ENCODE measurements at places on chromosomes 11 and 22.
A peak's percentile ranks its signal among the peaks of the same experiment; 100 is the strongest.

- DNase-seq = no peak
Observed at GRCh38 chr22:23621082-23621780, 10.9 kb downstream of the DRICH1 start.

GRCh38 chr22:27668828-27669797 is 132.4 kb downstream of the MN1 start:
- DNase-seq = peak; percentile 97

DNA sequence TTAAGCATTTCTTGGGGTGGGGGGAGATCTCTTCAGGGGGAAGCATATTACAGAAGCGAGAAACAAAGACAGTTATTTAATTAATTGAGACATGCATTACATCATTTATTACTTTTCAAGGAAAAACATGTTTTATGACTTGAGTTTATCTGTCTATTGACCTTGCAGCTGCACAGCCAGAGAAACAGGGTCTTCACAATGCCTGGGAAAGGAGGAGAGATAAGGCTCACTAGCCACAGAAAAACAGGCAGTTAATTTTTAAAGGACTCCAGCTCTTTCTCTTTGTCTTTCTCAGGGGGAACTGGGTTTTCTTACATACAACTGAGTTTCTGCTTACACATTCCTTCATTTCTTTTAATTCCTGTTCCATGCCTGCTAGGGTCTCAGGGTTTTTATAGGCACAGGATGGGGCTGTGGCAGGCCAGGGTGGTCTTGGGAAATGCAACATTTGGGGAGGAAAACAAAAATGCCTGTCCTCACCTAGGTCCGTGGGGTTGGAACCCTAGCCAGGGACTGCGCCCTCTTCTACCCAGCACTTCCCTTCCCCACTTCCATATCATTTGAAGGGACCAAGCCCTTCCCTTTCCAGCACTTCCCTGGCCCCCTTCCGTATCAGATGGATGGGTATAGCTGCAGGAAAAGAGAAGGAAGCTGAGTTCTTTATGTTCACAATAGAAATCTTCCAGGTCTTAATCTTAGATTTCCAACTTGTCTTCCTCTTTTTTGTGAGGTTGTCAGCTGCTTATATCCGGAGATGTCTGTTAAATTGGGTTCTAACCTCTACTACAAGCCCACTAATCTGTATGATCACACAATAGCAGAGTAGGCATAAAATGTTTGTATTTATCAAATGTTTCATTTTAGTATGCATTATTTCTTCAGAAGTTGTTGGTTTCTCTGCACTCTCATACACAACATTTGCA is 38.3 kb downstream of the BIRC2 start:
- no peak for DNase-seq

DNA sequence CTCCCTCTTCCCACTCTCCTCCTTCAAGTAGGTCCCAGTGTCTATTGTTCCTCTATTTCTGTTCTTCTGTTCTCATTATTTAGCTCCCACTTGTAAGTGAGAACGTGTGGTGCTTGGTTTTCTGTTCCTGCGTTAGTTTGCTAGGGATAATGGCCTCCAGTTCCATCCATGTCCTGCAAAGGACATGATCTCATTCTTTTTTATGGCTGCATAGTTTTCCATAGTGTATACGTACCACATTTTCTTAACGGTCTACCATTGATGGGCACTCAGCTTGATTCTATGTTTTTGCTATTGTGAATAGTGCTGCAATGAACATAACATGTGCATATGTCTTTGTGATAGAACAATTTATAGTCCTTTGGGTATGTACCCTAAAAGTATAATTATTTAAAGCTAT is 26.2 kb downstream of the C2CD3 start:
- DNase-seq = no peak

DNA sequence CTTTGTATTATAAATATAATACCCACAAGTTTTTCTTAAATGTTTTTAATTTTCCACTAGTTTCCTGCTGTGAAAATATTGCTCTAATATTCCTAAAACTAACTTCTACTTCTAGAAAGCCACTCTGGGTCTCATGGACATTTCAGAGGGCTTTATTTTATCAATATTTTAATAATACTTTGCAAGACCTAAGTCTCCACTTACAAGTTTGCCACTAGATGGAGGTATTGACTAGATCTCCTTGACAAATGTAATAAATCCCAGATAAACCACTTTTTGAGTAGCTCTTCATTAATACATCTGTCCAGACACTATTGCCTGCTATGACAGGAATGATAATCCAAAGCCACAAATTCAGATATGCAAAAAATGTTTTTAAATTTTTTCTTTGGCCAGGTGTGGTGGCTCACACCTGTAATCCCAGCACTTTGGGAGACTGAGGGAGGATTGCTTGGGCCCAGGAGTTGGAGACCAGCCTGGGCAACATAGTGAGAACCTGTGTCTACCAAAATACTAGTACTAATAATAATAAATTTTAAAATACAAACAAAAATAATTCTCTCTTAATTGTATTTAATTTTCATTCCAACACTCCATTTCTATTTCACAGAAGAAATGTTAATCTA is 3.5 kb upstream of the ACAT1 start:
- DNase-seq = peak; percentile 75

DNA sequence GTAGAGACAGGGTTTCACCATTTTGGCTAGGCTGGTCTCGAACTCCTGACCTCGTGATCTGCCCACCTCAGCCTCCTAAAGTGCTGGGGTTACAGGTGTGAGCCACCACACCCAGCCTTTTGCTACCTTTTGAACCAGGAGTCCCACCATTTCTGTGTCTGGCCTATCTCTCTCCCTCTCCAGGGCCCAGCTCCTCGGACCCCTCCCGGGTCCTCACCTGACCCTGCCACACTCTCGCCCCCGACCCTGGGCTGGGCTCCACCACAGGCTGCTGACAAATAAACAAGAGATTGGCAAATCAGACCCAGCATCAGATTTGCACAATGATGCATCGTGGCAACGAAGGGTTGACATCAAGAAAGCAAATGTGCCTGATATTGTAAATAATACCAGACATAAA is 8.8 kb downstream of the KRTAP5-5 start:
- no peak for DNase-seq

- DNase-seq = no peak
Observed at GRCh38 chr11:64667154-64667745, 55.7 kb downstream of the NRXN2 start.

GRCh38 chr11:119793335-119793984 is 64.5 kb upstream of the NECTIN1 start:
- DNase-seq = no peak

DNA sequence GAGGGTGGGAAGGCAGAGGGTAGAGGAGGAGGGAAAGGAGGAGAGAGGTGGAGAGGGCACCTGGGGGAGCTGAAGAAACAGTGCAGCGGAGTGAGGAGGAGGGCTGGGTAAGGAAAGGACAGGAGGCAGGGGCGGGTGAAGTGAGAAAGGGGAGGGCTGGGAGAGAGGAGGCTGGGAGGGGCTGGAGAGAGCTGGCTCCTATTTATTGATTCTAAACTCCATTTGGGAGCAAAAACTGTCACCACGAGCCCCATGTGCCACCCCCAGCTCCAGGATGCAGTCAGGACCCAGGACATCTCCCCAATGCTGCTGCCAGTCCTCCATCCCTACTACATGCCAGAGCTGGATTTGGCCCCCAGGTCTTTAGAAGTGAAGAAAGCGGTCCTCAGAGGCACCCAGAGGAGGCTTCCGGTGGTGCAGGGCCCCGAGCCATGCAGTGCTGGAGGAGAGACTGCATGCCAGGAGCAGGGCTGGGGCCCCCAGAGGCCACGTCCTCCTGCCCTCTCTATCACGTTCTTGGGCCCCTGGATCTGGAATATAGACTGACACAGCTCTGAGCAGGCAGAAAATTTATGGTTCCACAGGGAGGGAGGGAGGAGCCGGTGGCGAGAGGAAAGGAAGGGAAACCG is 53.7 kb downstream of the SLC22A12 start:
- peak; percentile 69 for DNase-seq

DNA sequence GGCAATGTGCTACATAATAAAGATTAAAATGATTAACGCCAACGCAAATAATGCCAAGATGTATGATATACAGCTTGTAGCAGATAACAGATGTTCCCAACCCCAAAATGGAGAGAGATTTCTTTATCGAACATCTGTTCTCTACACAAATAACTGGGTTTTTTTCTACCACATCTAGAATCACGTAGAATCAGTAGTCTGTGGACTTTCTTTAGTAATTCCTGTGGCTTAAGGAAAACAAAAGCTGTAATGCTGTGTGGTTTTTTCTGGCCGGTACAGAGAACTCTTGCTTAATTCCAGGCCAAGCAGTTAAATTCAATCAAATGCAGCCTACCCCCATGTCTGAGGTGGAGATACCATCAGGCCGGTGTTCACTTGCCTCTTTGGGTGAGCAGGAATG is 303.4 kb downstream of the FAT3 start:
- DNase-seq = no peak

- DNase-seq = peak; percentile 80
Observed at GRCh38 chr11:64489831-64490441, 101.1 kb upstream of the SLC22A12 start.

- DNase-seq = no peak
Observed at GRCh38 chr22:29088809-29089208, 16.0 kb downstream of the KREMEN1 start.

DNA sequence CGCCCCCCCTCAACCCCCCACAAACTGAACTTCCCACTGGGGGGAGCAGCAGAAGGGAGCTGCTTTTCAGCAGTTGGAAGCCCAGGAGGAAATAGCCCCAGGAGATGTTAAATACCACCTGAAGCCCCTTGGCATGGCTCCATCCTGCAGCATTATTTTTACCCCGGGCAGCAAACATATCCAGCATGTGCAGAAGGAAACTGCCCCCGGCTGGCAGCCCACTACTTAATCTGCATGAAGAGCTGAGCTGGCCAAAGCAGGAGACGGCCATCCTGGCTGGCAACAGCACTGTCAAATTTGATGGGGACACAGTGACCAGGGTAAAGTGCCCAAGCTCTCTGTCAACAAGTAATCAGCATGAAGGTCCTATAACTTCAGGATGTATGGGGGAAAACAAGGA is 32.0 kb downstream of the BUD13 start:
- no peak for DNase-seq

- no peak for DNase-seq
Observed at GRCh38 chr11:106619320-106619990, 398.8 kb downstream of the GUCY1A2 start.

DNA sequence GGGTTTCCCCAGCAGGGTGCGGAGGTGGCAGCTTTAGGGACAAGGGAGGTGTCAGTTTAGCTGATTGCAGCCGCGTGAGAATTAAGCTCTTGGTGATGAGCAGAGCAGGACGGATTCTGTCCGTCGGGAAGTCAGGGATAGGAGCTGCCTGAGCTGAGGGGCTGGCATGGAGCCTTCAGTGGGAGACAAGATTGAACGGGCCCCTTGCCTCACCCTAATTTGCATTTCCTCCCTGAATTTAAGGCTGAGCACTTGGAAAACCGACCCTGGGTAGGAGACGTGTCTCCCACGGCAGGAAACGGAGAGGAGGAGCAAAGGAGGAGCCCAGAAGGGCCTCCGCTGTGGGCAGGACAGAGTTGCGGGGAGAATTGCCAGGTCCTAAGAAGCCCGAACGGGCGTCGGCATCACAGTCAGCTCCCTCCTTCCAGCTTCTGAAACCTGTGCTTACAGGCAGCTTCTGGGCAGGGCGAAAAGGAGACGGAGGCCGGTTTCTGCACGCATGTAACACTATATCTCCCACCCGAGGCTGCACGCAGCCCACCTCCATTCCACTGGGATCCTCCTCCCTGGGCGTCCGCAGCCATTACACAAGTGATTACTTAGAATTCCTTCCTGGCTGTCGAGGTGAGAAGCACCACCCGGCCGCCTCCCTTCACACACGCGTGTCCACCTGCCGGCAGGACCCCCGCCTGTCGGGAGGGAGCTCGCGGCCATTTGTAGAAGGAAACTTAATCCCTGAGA is 345.8 kb downstream of the BRD1 start:
- no peak for DNase-seq

GRCh38 chr11:43992834-43993637 is 50.6 kb downstream of the C11orf96 start:
- no peak for DNase-seq

- DNase-seq = peak; percentile 26
Observed at GRCh38 chr11:74004759-74005615, 3.9 kb downstream of the UCP3 start.

DNA sequence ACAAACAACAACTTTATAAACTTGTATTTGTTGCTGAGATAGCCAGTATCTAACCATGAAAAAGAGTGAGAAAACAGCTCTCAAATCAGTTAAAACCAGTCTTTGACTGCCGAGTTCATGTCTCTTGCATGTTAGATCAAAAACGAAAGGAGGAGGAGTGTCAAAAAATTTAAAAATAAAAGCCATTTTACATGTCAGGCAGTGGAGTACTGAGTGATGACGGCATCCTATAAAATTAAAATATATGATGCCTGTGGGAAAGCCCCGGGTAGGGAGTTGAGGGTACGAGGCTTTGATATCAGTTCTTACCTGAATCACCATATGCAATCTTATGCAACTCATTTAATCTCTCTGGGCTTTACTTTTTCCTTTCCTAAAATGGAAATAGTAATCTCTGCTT is 117.3 kb downstream of the ETS1 start:
- no peak for DNase-seq

GRCh38 chr11:72646472-72646871 is 27.8 kb downstream of the PDE2A start:
- no peak for DNase-seq

- DNase-seq = no peak
Observed at GRCh38 chr11:83223457-83223856, 29.9 kb downstream of the ANKRD42 start.

- no peak for DNase-seq
Observed at GRCh38 chr22:50584106-50585096, 1.8 kb upstream of the CHKB start.

- DNase-seq = no peak
Observed at GRCh38 chr11:44165432-44165831, 70.0 kb downstream of the EXT2 start.

GRCh38 chr11:85699957-85700741 is 14.2 kb upstream of the CCDC89 start:
- no peak for DNase-seq

- DNase-seq = no peak
Observed at GRCh38 chr22:22111267-22111751, 128.7 kb upstream of the TOP3B start.

DNA sequence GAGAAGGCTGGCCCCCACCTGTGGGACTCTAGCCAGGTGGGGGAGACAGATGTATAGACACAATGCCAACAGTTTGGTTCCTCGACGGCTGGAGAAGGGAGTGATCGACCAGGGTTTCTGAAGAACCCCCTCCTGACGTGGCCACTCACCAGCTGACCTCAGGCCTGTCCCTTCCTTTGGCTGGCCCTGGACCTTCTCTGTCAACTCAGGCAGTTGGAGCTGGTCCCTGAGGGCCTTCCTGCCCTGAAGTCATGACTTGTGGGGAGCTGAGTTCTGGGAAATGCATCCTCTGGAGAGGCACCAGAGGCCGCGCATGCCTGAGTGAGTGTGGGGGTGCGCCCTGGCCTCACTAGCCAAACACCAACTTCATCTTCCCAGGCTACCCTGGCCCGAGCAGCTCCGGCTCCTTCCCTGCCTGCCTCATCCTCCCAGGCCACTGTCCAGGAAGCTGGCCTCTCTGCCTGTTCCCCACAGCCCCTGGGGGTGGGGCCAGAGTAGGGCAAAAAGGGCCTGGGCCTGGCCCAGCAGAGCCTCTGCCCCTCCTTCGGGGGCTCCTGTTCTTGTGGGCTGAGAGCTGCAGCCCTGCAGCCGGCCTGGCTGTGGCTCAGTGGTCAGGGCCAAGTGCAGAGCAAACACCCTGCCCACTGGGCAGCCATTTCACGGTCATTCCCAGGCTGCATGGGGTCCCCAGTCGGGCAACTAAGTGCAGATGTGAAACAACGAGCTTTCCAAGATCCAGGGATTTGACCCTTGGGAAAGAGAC is 23.6 kb downstream of the TXN2 start:
- DNase-seq = peak; percentile 42

- no peak for DNase-seq
Observed at GRCh38 chr11:120086651-120087050, 51.3 kb downstream of the TRIM29 start.
